CD4-positive, alpha-beta T cell treated with Interferon gamma for 1 hour (primary cell): ENCODE measurements at places on chromosomes 3 and 15.

DNA sequence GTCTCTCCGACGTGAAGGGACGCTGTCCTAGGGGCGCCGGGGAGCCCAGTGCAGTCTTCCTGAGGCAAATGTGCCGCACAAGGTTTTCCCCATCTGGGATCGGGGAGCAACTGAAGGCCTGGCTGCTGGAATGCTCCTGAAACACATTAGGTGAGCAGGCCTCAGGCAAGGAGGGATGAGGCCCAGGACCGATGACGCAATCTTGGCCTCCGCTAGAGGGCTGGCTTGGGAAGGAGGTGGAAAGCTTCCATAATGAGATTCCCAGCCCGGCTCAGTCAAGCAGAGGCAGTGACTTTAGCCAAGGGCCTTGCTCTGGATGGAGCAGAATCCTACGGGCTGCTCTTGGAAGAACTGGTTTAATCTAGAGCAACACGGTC is 50.8 kb downstream of the CPN2 start:
- DNase-seq, result no peak

DNA sequence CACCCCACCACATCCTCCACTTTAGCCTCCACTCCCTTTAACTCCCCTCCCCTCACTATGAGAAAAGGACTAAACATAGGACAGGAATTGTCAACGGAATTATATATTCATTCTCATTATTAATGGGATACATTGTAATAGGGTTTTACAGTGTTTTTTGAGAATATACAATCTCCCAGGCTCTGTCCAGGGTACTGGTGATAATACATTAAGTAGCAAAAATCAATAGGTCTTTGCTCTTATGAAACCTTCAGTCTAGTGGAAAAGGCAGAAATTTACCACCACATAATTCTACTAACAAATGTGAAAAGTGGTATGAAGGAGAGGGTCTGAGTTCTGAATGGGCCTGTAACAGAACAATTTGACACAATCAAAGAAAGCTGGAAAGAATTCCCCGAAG is 28.2 kb upstream of the IGSF11 start:
- no peak for DNase-seq

DNA sequence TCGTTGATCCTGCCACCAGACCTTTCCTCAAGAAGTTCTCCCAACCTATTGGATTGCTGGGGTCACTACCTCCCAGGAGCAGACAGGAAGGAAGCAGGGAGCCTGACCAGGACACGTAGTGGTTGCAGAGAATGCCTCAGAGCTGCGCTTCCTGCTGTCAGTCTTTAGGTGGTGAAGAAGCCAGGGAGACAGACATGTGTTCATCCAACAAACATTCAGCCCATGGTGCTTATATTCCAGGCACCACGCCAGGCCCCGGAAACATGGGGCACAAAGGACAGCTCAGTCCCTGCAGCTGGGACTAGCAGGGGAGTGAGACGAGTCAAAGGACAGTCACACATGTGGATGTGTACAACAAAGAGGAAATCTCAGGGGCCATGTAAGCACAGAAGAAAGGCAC is 26.0 kb upstream of the CORO2B start:
- no peak for DNase-seq

DNA sequence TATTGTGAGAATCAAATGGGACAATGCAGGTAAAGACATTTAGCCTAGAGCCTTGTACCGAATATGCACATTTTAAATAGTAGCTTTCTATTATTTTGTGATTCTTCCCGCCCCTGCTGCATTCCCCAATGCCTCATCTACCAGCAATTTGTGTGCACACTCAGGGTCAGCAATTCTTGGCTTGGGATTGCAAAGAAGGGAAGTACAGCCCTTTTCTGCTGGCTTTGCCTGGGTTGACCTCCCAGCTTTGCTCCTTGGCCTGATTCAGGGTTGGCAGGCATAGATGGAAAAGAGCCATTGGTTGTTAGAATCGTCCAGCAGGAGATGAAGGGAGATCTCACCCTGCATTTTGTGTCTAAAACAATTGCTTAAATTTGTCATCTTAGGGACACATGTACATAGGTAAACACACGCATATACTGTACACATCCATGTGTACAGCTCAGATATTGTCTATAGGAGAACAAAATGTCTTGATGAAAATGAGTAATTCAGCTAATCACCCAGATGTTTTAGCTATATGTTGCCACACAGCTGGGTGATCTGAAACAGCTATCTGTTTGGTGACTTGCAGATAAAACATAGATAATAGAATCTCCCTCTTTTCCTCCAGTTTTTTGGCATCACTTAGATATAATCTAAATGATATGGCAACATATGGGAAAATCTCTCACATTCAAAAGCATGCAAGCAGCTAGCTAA is 340.9 kb upstream of the TBL1XR1 start:
- DNase-seq, result no peak

DNA sequence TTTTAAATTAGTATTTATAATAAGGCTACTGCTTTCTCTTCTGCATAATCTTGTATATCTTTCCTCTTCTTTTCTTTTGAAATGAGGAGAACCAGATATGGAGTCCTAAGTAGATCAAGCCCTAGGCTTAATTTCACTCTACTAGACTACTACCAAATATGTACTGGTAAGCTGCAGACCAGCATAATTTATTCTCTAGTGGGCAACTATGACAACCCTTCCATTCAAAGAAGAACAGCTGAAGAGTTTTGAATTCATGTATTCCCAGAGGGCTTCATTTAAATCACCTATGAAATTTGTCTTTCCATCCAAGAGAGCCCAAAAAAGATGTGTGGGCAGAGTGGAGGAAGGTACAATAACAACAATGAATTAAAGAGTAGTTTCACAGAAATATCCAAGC is 10.0 kb downstream of the RAD18 start:
- no peak for DNase-seq

GRCh38 chr15:56467616-56468015 is 2.7 kb upstream of the MNS1 start:
- DNase-seq, result no peak

DNA sequence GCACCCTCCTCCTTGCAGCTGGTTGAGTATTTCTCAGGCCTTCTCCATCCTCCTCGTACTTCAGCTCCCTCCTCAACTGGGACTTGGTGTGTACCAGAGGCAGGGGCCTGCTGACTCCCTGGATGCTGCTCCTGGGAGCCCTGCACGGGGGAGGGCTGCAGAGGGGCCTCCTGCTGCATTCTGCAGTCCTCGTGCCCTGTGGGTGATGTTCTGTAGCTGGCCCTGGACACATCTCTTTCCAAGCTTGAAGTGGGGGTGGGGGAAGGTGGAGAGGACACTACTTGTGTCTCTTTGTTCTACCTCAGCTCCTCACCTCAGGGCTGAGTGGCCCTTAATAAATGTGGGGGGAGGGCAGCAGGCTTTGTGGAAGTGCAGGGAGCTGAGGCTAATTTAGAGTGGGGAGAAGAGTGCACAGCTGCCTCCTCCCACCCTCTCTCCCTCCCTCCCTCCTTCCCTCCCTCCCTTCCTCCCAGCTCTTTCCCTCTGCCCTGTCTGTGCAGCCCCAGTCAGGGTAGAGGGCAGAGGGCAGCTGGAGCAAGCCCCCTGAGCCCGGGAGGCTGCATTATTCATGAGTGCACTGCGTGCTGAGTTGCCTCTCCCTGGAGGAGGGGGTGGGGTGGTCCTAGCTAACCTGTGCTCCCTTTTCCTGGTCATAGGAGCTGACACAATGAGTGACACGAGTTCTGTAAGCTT is 3.7 kb upstream of the GRM2 start:
- DNase-seq, result no peak

DNA sequence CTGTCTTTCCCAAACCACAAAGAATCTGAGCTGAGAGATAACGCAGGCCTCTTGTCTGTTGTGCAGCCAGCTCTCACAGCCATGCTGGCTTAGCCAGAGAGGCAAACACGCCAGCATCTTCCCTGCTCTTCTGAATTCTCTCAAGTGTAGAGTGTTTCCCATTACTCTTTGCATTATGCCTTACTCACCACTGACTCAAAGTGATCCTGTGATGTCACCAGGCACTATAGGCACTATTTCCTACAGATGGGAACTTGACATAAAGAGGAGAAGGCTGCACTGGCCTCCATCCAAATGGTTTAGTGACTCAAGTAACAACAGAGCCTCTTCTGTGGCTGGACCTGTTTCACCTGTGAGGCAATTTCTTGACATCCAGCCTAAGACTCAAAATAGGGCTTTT is 44.4 kb downstream of the PDZRN3 start:
- no peak for DNase-seq

DNA sequence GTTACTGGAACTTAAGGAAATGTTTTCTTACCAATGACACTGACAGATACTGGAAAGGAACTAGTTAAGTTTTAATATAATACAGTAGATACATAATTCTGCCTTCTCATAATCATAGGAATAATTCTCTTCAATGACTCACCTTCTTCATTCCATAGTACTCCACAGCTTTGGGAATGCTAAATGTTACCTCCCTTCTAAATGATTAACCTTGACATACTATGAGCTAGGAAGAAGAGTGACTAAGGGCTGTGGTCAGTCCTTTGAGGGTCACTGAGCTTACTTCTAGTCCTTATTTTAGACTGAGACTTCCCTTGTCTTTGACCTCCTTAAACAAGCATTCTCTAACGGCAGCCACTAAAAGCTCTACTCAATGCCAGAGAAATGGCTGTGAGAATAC is 69.6 kb upstream of the PPIB start:
- DNase-seq, result no peak

DNA sequence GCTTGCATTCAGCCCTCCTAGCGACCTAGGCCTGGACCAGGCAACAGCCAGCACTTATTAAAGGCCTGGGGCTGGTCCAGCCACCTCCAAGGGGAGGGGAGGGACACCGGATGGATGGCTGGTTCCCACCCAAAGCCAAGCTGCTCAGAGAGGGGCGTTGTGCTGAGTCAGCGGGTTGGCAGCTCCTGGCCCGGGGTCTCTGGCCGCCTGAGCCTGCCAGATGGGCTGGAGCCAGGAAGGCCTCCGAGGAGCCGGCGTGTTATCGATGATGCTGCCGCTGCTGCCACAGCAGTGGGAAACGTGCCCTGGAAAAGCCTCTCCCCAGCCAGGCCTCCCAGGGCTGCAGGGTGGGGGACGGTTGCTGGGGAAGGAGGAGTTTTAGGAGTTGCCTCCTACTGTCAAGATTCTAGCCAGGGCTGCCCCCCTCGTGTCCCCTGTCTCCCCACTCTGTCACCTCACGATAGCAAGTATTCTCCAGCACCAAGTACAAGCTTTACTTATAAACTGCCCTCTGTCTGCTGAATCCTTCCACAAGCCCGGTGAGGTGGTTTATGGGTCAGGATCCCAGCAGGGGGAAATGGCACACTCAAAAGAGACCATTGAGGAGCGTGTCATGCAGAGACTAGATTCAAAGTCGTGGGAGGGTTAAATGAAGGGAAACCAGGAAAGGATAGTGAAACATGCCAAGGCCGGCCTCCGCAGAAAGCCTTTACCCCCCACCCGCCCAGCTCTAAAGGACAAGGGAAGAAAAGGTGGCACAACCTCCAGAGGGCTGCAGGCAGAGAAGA is 43.2 kb upstream of the TSEN2 start:
- no peak for DNase-seq

- no peak for DNase-seq
These were observed 10.7 kb upstream of the CHSY1 start for GRCh38 chr15:101262551-101262950.

- no peak for DNase-seq
These were observed 42.4 kb upstream of the LARS2 start for GRCh38 chr3:45345846-45346580.

DNA sequence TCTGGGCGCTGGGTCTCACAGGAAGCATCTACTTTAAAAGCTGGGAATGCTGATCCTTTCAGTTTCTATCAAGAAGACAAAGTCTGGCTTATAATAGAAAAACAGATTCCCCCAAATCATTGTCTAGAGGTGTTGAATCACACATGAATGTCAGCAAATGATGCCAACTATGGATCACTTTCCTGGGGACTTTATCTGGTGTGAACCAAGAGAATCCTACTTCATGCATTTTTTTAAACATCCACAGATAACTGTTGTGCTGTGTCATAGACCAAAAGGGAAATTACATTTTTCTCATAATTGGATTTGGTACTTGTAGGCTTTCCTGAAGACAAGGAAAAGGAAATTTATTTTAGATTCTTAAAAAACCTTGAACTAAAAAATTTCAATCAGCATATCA is 132.7 kb downstream of the CD47 start:
- DNase-seq, result no peak

DNA sequence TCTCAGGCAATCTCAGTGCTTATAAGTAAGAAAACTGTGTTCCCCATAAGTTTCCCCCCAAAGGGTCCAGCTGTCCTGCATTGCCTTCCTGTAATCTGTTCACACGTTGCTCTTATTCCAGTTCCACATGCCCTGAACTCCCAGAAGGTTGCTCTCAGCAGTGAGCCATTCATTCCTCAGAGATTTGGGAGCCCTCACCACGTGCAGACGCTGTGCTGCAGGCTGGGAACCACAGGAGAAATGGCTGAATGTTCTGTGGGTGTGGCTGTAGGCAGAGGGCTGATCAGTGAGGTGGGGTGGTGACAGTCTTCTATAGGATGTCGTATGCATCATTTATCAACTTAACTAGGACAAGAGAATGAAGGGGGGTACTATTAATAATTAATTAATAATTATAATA is 3.3 kb upstream of the THSD4 start:
- no peak for DNase-seq

DNA sequence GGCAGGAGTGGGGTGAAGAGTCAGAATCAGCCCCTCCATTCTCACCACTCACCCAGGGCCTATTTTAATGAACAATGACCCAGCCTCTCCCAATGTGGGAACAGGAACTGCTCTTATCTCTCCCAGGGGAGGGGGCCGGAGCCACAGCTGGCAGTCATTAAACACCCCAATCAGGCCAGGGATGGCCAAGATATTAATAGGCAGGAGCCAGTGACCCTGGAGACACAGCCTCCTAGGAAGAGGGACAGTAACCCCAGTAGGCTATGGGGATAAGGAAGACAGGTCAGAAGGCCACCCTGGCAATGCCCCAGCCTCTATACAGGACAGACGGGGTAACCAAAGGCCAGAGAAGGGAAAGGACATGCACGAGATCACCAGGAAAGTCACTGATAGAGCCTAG is 38.6 kb downstream of the VIPR1 start:
- no peak for DNase-seq

DNA sequence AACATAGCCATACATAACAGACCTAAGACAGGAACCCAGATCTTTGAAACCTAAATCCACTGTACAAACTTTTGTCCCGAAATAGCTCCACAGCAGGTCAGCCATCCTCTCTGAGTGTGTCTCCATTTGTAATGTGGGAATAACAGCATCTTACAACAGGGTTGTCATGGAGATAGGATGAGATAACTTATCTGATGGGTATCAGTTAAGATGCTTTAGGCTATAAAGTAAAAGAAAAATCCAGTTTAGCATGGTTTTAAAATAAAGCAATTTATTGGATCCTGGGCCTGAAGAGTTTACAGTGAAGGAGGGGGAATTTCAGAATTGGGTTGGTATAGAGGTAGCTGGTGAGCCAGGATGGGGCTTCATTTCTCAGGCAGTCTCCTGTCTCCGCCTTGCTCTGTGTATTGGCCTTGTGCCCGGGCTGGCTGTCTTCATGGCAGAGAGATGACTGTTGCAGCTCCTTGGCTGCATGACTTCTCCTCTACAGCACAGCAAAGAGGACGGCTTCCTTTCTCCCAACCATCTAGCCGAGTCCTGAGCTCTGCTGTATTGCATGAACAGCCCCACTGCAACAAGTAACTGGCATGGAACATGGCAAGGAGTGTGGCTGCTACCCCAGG is 131.9 kb upstream of the PROK2 start:
- no peak for DNase-seq
